T-helper 17 cell (primary cell): ENCODE measurements at places on chromosomes 16 and 17.

DNA sequence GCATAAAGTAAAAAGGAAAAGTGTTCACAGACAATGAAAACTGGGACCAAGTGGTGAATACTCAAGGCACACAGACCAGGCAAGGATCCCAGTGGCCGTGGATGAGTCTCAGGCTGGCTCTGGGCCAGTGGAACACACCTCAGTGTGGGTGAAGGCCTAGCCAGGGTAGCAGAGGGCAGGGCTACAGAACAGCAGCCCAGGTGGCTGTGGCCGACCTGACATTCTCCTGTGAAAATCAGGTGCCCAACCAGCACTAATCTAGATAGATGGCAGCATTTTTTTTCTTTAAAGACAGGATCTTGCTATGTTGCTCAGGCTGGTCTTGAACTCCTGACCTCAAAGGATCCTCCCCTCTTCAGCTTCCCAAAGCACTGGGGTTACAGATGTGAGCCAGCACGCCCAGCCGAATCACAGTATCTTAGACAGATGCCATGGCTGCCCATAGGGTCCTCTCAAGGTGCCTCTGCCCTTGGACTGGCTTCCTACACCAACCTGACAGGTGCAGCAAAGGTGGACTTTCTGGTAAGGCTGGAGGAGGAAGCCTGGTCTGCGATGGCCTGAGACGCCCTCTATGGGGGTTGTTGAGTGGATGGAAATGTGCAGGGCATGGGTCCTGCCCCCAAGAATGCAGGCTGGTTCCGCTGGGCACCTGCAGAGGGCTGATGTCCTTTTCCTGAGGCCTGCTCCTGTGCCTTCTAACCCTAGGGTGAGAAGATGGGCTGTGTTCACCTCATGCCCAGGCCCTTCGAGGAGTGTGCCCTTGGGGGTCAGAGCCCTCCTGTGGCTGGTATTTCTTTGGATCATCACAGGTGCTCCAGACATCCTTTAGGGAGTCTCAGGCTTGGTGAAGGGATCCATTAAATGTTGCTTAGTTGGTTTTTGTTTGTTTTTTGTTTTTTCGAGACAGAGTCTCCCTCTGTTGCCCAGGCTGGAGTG, 3.8 kb upstream of the P4HB start:
- no peak for DNase-seq

DNA sequence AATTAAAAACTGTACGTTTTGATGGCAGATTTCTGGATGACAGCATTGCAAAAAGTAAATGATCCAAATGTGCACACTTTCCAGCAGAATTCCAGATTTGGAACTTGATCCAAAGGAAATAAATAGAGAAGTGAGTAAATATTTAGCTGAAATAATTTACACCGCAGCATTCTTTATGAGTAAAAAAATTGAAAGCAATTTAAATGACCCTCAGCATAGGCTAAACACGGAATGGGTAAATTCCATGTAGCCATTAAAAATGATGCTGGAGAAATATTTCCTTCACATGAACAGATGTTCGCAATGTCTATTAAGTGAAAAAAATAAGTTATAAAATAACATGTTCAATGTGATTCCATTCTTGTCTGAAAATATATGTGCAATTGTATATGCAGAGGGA, 424.8 kb downstream of the HS3ST3B1 start:
- no peak for DNase-seq

DNA sequence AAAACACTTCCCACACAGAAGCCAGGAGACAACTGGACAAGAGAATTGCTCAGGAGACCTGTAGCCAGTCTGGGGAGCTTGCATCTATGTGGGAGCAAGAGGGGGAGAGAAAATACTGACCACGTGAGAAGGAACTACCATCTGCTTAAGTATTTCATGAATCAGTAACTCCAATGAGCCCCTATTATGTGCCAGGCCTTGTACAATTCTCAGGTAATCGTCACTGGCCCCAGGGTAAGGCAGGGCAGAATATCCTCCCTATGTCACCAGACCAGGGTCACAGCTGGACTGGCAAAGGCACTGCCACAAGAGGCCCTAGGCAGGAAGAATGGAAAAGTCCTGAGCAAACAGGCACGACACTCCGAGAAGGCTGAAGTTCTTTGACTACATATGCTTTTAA, 25.9 kb downstream of the USP7 start:
- no peak for DNase-seq

DNA sequence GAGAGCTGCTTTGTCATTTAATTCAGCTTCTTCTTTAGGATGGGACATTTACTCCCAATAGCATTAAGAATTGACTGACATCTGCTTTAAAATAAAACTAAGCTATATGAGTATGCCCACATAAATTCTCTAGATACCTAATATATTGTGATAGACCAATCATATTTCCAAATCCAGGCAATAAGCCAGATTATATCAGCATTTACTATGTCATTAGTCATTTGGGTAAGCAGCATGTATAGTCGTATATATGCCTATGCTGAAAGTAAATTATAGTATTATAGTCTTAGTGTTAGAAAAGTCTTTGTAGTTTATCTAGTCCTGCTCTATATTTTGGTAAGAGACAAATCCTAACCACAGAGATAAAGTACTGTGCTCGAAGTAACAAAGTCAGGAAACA, 958.1 kb downstream of the KCNJ2 start:
- DNase-seq, result no peak
